ENCODE measurements at places on chromosomes 7 and 10.

DNA sequence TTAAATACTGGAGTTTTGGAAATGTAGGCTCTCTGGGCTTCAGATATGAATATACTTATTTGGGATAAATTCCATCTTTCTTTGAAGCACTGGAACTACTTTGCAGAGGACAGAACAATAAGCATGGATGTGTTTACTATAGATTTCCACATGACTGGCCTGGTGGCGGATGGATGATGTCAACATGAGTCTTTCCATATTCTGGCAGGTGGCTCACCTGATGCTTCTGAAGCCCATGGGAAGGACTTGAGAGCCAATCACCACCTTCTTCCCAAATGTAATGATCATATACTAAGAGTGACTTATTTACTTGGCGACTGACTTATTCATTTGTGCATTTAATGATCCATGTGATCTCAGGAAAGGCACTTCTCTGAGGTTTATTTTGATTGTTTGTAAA lies 110.5 kb downstream of the FANK1 start:
- no peak for DNase-seq

GRCh38 chr7:38907066-38907465 lies 1.9 kb downstream of the VPS41 start:
- no peak for DNase-seq

GRCh38 chr7:20220293-20220761 lies 3.1 kb upstream of the MACC1 start:
- DNase-seq: no peak

GRCh38 chr7:105935250-105935649 lies 27.8 kb upstream of the CDHR3 start:
- DNase-seq: no peak

- no peak for DNase-seq
Measured at GRCh38 chr10:90888387-90888786, 16.6 kb downstream of the RPP30 start.

- DNase-seq: no peak
Measured at GRCh38 chr7:44289341-44290251, 35.8 kb downstream of the CAMK2B start.

DNA sequence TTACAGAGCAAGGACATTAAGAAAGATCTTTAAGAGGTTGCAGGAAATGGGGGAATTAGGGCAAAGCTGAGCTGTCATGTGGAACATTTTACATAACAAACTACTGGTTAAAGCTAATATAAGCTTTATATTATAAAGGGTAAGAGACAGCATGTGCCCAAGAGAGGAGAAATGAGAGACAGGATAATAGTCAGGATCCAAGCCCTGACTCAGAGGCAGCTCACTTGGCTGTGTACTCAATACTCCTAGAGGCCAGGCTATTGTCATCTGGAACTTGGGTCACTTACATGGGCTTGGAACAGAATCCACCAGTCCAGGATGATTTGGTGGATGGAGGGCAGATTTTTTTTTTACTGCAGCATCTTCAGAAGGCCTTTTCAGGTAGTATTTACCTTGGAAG lies 418.6 kb upstream of the ZMIZ1 start:
- no peak for DNase-seq

GRCh38 chr7:25388681-25389080 lies 160.4 kb upstream of the NPVF start:
- DNase-seq: no peak

DNA sequence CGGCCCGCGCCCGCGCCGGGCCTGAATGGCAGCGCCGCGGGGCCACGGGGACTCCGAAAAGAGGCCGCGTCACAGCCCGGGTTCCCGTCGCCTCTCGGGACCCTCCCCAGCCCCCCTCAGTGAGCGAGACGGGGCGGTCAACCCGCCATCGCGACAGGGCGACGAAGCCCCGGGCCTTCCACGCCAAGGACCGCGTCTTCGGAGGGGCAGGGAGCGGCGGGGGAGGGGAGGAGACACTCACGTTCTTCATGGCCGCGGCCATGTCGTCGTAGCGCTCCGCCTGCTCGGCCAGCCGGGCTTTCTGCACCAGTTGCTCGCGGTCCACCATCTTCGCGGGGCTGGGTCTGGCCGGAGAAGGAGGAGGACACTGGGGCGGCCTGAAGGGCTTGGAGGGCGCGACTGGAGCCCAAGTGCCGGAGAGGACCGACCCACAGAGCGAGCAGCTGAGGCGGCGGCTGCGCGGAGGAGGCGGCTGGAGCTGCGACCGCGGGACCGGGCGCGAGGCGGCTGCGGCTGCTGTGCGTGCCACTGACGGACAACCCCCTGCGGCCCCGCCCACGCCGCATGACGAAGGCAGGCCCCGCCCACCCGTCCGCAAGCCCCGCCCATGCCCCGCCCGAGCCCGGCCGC lies at the start of gene YWHAG:
YWHAG (minus strand) TSS at position 511 of the 630 bp plus-strand sequence; CDS start at position 328, 183 bp downstream.
- peak; percentile 61 for DNase-seq

- DNase-seq: no peak
Measured at GRCh38 chr7:74193054-74193453, 16.8 kb upstream of the LAT2 start.

DNA sequence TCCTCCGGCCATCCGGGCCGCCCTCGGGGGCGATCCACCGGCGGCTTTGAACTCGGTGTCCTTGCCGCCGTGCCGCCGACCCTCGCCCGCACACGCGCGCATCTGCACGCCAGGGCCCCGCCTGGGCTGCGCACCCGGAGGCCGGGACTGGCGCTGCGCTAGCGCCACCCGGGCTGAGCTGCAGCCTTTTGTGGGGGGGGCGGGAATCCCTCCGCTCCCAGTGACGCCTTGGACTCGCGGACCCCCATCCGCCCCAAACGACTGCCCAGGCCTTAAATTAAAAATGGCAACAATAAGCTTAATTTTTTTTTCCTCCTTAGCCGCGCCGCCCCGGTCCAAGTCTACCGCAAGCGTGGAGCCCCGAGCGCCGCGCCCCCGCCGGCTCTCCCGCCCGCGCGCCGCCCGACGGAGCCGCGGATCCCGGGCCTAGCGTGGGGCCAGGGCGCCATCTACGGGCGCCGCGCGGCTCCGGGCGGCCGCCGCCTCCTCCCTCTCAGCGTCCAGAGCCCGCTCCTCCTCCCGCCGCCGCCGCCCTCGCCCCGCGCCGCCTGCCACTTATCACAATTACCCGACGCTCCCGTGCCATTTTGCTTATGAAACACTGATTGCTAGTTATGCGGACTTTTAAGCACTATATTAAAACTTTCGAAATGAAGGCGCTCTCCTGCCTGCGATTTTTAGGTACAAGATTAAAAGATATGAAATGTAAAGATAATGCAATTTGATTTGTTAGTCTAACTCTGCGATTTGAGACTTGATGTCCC lies 7.5 kb upstream of the EBF3 start:
- no peak for DNase-seq

- DNase-seq: no peak
Measured at GRCh38 chr10:122648599-122649428, 50.8 kb downstream of the C10orf120 start.
